Stimulated activated memory B cell treated with anti-CD40 and anti-IgM and Interleukin-4, amounts not matched to agents 10 μg/mL and 1 μg/mL and 100 μg/mL, for 72 hours (primary cell): ENCODE measurements at places on chromosomes 12 and 14.

DNA sequence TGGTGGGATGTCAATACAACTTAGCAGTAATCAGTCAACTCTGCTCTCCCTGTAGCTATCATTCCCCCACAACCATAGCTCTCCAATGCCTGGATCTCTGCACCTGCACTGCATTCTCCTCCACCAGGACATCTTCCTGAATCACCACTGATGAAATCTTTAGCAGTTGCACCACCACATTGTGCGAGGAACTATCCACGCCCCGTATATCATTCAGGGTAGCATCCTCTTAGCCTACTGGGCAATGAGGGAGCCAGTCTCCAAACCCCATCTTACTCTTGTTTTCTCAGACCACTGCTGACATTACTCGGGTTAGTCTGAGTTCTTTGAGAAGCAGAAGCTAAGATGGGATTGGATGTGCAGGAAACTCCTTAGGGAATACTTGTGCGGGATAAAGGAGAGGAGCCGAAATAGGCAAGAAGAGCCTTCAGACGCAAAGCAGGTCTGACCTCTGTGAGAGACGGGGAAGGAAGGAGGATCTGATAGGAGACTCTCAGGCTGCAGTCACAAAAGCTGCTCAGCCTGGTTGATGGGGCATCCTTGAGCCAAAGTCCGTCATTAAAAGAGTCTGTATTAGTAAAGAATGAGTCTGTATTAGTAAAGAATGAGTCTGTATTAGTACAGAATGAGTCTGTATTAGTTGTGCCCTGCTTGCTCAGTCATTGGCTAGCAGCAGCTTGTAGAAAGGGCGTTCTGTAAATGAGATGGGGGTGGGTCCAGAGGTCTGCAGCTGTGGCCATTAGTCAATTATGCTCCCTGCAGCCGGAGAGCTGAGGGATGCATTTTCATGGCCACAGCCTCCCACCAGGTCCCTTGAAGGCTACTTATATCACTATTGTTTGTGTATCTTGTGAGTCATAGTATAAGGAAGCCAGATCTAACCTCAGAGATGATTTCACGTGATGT lies 49.6 kb upstream of the RASSF3 start:
- ATAC-seq: no peak

DNA sequence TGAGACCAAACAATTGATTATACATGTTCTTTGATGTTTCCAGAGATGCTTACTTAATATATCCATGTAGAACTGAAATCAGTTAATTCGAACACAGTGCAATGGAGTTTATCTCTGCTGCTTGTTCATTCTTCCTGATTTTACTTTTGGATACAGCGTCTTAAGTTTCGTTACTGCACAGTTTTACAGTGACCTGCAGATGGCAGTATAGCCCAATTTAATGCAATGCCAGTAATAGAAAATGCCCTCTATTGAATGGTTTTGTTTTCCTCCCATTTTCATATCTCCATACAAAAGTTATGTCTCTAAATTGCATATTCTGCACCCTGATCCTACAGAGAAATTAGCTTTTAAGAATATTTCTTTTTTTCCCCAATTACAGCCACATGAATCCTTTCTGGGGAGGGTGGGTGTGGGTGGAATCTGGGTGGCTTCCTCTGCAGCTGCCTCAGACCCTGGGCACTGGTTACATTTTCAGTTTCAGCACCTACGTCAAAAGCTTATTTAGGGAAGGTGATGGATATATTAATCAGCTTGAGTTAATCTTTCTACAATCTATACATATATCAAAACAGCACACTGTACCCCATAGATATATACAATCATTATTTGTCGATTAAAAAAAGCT lies 101.1 kb upstream of the DCD start:
- no peak for ATAC-seq

DNA sequence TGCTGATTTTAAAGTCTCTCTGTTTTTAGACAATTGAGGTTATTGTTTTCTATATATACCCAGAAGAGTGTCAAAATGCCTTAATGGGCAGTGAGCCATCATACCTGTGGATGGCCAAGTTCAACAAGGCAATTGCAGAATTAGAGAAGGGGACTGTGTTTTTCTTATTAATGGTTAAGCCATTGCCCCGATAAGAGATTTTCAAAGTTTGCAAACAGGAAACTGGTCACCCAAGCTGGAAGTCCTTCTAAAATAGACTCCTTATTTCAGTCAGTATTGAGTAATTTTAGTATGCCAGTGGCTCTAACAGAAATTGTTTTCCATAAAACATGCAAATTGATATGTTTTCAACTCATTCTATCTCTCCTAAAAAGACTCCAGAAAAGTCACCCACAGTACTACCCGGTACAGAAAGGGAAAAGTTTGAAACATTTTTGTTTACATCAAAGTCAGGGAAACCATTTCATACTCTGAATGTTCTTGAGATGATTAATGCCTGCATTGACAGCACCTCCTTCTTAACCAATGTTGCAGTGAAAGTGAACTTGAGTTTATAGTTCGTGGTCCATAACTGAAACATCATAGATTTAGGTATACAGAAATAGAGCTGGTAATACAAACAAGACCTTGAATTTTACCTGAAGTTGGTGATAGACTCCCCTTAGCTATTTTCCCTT lies 191.1 kb downstream of the TMX1 start:
- ATAC-seq: no peak

- ATAC-seq: no peak
Observed at GRCh38 chr12:32211066-32211899, 104.6 kb downstream of the BICD1 start.

- no peak for ATAC-seq
Observed at GRCh38 chr12:8867786-8868185, 45.4 kb downstream of the A2ML1 start.

DNA sequence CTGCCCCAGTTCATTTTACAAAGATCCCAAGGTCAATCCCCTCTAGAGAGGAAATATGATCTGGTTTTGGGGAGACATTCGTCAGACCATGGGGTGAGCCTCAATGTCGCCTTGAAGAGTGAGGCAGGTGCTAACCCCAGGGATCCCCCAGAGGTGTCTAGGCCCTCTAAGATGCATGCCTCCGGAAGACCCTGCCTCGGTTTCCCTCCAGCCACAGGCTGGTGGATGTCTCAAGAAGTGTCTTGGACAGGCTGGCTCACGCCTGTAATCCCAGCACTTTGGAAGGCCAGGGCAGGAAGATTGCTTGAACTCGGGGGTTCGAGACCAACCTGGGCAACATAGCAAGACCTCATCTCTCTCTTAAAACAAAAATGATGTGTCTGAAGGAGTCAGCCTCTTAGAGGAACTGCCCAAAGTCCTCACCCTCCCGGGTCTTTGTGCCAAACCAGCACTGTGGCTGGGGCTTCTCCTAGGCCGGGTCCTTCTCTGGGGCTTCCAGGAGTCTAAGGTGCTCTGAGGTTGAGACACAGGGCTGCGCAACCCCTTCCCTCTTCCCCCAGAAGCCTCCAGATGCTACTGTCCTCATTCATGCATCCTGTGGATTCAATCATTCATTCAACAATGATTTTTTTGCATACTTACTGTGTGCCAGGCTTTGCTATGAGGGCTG lies 24.7 kb upstream of the BEGAIN start:
- ATAC-seq: no peak

GRCh38 chr14:93085911-93086310 lies 29.8 kb downstream of the ITPK1 start:
- ATAC-seq: no peak

- ATAC-seq: no peak
Observed at GRCh38 chr12:93526786-93527428, 45.6 kb upstream of the SOCS2 start.

DNA sequence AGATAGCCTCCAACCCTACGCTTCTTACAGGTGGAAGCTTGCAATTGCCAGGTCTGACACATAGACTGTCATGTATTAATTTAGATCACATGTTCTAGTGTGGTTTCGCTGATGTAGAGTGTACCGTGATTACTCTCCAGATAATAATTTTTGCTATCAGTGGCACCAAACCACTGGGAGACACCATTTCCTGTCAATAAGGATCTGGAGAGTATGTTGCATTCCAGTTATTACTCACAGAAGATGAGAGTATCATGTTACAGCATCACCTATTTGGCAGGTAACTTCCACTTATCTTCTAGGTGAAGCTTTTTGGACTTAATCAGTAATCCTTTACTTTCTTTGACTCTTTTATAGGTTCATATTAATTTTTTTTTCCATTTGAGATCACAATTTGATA lies 147.2 kb downstream of the HELB start:
- ATAC-seq: no peak

DNA sequence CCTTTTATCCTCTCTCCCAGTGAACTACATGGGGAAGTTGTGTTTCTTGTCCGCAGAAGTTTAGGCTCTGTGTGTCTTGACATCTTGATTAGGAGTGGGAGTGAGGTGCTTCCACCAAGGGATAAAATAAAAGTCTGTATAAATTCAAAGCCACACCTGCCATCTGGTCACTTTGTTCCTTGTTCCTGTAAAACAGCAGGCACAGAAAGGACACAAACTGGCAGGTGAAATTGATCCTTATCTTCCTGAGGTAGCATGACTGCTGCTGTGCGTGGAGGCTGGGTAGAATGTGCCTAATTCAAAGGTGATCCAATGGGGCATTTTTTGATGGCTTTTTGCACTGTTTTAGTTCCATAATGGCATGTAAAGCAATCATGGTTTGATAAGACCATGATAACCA lies 104.3 kb upstream of the KITLG start:
- ATAC-seq: no peak

DNA sequence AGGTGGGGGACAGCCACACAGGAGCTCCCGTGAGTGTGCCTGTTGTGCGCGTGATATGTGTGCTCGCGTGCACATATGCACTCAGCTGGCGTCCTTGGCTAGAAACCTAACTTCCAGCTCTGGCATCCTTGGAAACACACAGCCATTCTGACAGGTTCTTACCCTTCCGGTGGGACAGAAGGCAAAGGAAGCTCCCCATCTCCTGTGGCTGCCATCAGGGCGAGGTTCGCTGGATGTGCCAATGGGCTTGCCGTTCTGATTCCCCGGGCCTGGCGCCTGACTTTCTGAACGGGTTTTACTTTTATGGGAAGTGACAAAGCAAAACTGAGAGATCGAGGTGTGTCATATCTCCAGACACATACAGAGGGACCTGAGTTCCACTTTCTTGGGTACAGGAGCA lies 124.7 kb downstream of the PAPOLA start:
- no peak for ATAC-seq

- peak; percentile 56 for ATAC-seq
Observed at GRCh38 chr14:102320033-102320660, 601 bp downstream of the ZNF839 start.

- ATAC-seq: no peak
Observed at GRCh38 chr12:114764510-114764909, 80.5 kb upstream of the TBX3 start.

GRCh38 chr14:53924753-53925152 lies 31.9 kb downstream of the BMP4 start:
- no peak for ATAC-seq

DNA sequence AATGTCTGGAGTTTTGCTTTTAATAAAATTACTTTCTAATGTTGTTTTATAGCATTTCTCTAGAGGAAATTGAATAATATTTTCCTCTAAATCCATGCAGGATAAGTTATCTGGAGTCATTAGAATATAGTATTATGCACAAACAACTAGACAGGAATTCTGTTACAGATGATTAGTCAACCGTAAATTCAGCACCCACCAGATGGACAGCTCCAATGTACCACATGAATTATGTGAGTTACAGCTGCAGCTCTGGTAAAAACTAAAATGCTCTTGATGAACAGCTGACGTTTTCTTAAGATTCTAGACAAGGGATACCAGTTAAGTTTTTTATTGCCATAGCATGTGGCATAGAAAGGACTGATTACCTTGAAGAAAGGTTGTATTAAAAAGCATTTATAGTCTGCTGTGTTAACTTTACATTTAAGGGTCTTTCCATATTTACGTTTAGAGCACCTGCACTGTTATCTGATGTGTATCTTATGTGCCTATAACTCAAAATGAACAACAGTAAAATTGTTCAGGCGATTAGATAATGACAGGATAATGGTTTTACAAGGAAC lies 321.4 kb upstream of the LRFN5 start:
- no peak for ATAC-seq

- ATAC-seq: no peak
Observed at GRCh38 chr12:25591144-25591543, 38.1 kb upstream of the LMNTD1 start.

- ATAC-seq: peak; percentile 59
Observed at GRCh38 chr14:70317969-70318634, 41.4 kb downstream of the COX16 start.

DNA sequence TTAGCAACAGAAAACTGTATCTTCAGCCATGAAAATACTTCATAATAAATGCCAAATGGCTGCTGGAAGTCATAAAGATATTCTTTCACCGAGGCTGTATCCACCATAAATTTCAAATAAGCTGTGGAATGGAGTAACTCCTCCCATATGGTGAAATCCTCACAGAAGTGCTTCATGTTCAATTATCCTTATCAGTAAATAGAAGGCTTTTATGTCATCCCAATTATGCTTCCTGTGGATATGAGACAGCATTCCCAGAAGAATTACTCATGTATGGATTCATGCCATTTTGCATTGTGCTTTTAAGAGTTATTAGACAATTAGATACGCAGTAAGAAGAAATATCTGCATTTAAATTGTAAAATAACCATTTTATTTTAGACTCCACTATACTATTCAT lies 99.0 kb downstream of the RTN1 start:
- ATAC-seq: no peak
